Right ventricle myocardium inferior (tissue), 1 donor: ENCODE measurements at places on chromosomes 6 and 20.

DNA sequence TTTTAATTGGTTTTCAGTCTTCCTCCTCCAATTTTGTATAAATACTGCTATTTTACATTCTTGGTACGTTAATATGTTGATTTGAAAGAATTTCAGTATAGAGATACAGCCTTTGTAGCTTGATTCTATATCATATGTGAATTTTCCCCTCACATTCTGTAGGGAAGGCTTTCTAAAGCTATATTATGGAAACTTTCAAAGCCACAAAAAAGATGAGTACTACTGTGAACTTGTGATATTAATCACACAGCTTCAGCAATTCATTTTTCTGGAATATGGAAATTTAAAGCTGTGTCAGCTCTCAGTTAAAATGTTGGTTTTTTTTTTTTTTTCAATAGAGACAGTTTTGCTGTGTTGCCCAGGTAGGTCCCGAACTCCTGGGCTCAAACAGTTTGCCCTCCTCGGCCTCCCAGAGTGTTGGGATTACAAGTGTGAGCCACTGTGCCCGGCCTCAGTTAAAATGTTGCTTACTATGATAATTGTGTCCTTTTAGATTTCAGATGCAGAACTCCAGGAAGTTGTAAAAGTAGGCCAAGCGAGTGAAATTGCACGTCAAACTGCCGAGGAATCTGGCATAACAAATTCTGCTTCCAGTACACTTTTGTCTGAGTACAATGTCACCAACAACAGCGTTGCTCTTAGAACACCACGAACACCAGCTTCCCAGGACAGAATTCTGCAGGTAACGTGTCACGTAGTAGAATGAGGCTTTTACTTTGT is 20.6 kb downstream of the CDC5L start:
- DNase-seq = no peak

DNA sequence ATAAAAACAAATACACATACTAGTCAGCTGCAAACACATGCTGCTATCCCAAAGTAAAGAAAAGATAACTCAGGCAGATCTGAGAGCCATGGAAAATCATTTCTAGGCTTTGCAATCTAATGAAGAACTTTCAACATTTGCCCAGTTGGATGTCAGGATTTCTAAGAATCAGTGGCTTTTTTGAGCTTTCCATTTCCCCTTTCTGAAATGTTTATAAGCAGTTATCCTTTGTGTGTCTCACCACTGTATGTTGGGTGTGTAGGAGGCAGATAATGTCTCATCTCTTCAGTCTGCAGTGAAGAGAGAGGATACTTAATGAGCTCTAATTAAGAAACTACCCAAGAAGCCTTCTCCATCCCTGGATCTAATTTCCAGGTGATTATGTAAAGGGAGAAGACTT is 43.6 kb downstream of the RGS17 start:
- DNase-seq = no peak

DNA sequence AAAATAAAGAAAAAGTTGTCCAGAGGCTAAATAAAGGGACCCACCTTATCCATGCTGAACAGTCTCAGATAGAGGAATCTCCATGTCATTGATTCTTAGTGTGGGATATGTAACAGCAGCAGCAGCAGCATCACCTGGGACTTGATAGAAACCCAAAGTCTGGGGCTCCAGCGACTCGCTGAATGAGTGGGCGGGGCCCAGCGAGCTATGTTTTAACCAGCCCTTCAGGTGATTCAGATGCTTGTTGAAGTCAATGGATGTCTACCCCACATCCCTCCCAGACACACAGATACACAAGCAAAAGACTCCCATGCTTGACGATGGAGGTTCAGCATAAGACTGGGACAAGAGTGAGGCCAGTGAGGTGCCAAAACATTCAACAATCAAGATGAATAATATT is 298.6 kb downstream of the UBE3D start:
- DNase-seq = peak; percentile 49

- DNase-seq = no peak
Observed at GRCh38 chr6:165799391-165800153, 136.5 kb upstream of the PDE10A start.

GRCh38 chr20:45735552-45735951 is 13.4 kb downstream of the SPINT4 start:
- no peak for DNase-seq

DNA sequence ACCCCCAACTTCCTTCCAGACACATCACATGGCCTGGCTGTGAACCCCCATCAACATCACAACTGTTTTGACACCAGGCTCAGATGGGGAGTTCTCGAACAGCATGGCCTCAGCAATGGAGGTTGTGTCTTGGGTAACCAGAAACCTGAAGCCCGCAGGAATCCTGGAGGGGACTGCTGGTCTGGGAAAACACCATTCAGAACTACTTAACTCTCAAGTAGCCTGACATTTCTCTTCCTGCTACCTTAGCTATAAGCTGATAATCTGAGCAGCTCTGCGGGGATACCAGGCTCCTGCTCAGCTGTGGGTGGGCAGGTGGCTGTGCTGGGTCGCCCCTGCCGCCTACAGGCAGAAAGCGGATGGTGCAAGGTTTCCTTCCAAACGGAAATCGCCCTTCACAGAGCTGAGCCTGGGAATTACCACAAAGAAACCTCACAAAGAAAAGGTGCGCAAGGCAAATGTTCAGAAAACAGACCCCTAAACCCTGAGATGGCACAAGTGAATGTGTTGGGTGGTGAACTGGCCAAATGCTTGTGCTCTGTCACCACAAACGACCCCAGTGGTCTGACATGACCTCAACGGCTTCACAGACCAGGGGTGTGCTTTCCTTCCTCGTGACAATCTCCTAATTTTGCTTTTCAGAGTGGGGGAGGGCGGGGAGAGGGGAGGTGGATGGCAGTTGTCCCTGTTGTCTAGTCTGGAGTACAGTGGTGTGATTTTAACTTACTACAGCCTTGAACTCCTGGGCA is 29.5 kb downstream of the SNX5 start:
- DNase-seq = peak; percentile 77

DNA sequence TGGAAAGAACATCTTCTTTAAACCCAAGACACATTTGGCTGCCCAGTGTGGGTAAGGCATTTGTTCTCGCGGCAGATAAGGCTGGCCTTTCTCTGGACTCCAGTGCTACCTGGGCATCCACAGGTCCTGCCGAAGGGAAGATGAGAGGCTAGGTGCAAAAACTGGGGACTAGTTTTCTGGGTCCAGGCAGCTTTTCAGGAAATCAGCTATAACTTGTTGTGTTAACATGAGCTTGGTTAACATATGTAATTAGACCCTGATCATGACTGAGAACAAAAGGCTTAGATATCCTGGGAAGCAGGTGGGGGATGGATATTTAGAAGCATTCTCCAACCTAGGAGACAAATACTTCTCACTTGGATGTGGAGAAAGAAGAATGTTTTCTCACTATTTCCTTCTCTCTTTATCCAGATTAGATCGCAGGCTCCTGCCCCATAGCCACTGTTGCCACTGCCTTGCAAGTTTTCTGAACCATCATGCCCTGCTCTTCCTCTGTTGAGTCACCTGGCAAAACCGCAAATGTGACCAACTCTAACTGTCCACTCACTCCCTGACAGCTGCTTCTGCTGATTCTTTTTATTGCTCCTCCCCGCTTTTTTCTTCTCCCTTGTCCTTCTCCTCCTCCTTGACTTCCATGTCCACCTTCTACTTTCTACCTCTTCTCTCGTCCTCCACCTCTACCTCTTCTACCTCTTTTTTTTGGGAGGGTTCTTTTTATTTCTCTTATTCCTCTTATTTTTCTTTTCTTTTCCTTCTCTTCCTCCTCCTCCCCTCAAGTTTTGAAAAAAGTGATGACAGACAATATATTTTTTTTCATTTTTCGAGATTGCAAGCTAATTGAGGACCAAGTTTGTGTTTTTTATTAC is 258.1 kb downstream of the UTRN start:
- DNase-seq = no peak

DNA sequence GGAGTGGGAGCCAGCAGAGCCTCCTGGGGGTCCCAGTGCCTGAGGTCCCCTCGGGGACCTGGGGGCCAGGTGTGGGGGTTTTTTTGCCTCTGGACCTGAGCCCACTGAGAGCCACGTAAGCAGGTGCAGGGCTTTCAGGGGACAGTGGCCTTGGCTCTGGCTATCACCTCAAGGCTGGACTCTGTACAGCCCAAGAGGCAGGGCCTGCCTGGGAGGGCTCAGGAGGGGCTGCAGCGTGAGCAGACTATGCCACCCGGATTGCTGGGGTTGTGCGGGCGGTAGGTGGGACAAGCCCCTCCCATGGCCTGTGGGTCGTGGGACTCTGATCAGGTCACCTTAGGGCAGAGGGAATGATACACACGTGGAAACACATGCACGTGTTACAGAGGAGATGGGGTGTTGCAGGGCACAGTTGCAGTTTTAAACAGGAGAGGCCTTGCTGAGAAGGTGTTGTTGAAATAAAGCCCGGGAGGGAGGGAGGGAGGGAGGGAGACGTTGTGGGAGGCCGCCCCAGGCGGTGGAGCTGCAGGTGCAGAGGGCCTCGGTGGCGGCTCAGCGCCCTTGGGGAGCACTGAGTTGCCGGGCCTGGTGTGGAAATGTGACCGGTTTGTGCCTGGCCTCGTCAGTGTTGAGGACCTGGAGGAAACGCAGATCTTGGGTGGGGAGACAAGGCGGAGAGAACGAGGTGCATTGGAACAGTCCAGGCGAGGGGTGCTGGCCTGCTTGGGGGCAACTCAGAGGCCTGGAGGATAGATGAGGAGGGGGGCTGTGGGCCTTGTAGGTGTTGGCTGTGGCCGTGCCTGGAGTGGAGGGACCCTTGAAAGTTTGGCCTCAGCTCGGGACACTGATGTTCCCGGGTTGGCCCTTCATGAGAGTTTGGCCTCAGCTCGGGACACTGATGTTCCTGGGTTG is 2.3 kb downstream of the TCEA2 start:
- no peak for DNase-seq

GRCh38 chr6:47239546-47239945 is 70.2 kb downstream of the TNFRSF21 start:
- no peak for DNase-seq

DNA sequence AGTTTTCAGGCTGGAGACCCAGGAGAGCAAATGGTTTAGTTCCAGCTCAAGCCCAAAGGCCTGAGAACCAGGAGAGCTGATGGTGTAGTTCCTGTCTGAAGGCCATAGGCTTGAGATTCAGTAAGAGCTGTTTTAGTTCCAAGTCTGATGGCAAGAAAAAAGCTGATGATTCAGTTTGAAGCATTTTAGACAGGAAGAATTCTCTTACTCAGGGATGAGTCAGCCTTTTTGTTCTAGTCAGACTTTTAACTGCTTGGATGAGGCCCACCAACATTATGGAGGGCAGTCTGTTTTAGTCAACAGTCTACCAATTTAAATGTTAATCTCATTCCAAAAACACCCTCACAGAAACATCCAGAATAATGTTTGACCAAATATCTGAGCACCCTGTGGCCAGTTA is 2.5 kb downstream of the ZSCAN26 start:
- DNase-seq = no peak

- DNase-seq = no peak
Observed at GRCh38 chr20:39563349-39563748, 601.2 kb downstream of the DHX35 start.

DNA sequence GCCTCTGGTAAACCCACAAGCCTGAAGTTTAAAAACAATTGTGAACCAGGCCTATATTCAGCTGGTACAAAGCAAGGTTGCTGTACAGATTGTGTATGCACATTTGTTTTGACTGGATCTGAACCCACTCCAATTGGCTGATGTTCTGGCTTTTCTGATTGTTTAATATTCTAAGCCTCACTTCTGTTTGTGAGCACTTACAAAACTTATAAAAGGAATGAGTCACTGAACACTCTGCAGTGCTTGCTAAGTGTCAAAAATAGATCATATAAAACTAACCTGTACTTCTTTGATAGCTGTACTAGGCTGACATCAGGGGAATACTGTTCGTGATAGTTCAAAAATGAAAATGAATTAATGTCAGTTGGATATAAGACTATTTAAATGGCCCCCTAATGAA is 12.1 kb downstream of the COL21A1 start:
- no peak for DNase-seq

DNA sequence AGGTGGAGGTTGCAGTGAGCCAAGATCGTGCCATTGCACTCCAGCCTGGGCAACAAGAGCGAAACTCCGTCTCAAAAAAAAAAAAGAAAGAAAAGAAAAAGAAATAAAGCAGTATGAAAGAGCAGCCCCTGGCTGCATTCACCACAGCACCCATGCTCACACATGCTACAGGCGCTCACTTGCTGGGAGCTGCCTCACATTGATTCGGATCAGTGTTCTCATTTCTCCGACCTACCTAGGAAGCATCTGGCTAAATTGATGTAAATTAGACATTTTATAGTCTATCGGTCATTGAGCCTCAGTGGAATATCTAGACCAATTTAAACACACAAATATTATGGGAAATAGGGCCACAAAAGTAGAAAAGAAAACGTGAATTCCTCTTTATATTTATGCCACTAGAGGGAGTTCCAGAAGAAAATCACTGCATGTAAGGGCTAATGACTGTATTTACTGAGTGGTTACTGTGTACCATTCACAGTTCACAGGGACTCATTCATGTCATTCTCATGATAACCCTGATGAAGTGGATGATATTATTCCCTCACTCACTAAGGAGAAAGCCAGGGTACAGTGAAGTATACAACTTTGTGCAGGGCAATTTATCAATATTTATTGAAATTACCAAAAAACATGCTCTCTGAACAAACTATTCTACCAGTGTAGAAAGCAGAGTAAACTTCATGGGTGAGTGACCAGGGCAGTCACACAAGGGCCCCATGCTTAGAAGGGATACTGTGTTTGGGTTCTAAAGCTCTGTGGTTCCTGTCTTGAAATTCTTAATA is 5.3 kb upstream of the MOG start:
- no peak for DNase-seq

- DNase-seq = no peak
Observed at GRCh38 chr6:165891320-165891719, 228.3 kb upstream of the PDE10A start.

DNA sequence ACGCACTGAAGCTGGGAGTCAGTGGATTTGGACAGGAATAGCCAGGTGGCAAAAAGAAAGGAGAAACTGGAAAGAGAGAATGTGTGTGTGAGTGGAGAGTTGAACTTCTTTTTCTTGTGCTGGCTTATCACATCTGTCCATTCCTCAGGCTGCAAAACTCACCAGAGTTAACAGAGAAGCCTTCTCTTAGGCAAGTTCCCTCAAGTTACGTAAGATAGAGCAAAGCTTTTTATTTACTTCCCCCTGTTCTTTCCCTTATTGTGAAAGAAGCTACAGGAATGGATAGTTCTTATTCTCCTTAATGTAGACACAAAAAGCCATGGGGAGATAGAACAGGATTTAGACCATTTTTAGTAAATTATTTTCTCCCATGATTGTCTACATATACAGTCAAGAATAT is 188.6 kb downstream of the BMP2 start:
- no peak for DNase-seq

- peak; percentile 89 for DNase-seq
Observed at GRCh38 chr6:4460586-4461475, 315.4 kb upstream of the CDYL start.

DNA sequence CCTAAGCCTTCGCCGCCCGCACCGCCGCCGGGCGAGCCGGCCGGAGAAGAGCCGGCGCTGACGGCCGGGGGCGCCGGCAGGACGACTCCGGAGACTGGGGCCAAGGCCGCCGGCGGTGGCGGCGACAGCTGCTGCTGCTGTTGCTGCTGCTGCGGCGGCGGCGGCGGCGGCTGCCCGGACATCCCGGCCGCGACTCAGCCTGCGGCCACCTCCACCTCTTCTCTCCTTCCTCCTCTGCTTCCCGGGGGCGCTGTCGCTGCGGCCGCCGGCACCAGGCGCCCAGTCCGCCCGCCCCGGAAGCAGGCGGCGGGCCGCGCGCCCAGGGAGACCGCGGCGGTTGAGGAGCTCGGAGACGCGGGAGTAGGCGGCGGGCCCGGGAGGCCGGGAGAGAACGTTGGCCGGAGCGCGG is 307 bp downstream of the RANBP9 start:
- no peak for DNase-seq

GRCh38 chr20:46031701-46032254 is 2.8 kb downstream of the SLC12A5 start:
- no peak for DNase-seq
